ENCODE measurements at places on chromosomes 2 and 18. TPM values are rescaled to one million over a fixed set of nuclear protein-coding genes. Genes with fewer than 3 reads are reported as not detected.
A peak's percentile ranks its signal among the peaks of the same experiment; 100 is the strongest.

- no peak for DNase-seq
- H3K4me3 ChIP-seq = no peak overlapping the region
- no peak overlapping the region for H3K27ac ChIP-seq
- peaks cover 10% of the 10 kb centered on the region for H3K4me1 ChIP-seq
- no peaks in the 10 kb centered on the region for H3K36me3 ChIP-seq
- no peaks in the 10 kb centered on the region for H3K27me3 ChIP-seq
These were observed 188.2 kb downstream of the IRS1 start for GRCh38 chr2:226611196-226611943.

DNA sequence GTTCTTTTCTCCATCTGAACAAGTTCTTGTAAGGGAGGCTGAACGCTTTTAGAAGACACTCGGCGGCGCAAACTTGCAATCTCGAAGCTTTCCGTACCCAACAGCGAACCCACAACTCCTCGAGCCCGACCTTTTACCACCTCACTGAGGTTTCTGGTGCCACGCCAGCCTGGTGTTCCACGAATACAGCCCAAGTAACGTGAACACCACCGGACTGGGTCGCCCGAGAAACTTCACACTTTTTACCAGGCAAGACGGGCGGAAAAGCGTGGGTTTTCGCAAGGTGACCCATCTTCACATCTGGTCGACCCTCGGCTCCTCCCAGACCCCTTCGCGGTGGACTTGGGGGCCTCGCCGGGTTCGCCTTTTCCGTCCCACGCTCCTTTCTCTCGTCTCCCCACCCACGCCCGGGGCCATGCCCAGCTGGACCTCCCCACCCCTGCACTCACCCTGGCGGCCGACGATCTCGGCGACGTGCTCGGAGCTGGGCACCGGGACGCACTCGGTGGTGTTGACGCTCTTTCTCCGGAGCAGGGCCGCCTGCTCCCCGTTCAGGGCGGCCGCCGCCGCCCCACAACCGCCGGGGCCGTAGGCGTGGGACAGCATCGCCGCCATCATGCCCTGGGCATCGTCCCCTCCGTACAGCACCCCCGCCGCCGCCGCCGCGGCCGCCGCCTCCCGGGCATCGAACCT is 1.2 kb downstream of the MEX3C start:
- peak overlapping the region; percentile 87 for H3K27ac ChIP-seq
- DNase-seq = no peak
- peak overlapping the region; percentile 86 for H3K4me3 ChIP-seq
- H3K27me3 ChIP-seq = no peaks in the 10 kb centered on the region

GRCh38 chr2:66531155-66531554 is 96.2 kb downstream of the MEIS1 start:
- H3K4me1 ChIP-seq = no peaks in the 10 kb centered on the region
- H3K4me3 ChIP-seq = no peak overlapping the region
- no peaks in the 10 kb centered on the region for H3K36me3 ChIP-seq
- DNase-seq = no peak
- H3K27ac ChIP-seq = no peak overlapping the region

DNA sequence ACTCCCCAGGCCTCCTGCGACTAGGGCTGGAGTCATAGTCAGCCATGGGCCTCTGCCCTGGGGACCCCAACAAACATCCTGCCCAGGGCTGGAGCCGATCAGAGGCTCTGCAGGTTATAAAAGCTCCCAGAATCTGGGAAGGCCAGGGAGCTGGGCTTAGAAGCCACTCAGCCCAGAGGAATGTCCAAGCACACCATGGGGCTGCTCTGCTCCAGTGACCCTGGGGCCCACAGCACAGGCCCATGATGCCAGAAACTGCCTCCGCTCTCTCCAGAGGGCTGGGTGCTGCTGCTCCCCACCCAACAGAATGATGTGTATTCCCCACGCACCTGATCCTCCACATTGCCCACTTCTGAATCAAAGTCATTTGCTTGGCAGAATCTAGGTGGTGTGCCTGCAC is 88.5 kb downstream of the ARMC9 start:
- peaks cover 20% of the 10 kb centered on the region for H3K4me1 ChIP-seq
- no peaks in the 10 kb centered on the region for H3K27me3 ChIP-seq
- no peak for DNase-seq
- no peak overlapping the region for H3K4me3 ChIP-seq

DNA sequence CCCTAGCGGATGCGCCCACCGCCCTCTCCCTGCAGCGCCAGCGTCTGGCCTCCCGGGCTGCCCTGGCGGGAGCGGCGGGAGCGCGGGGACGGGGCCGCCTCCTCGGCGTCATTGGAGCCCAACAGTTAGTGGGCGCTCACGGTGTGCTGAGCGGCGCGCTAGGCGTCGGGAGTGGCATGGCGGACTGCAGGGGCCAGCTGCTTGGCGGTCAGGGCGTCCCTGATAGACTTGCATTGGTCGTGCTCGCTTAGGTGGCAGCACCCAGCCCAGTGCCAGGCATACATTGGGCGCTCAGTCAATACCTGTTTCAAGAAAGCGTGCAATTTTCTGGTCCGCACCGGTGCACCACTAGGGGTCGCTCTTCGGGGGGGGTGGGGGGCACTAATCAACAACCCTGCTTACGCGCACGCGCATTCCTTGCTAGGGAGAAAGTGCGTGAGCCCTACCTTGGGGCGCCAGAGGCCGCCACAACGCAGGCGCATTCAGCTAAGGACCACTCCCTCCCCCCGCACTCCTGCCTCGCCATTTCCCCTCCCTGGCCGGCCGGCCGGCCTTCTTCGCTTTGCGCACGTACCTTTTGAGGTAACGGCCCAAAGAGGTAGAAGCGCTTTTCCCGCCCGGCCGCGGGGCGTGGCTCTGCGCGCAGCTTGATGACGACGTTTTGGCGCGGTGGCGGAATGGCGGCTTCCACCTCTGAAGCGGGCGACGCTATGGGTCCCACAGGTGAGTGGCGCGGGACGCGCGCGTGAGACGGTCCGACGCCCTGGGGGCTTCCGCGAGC is 411 bp upstream of the MZT2A start:
- H3K4me1 ChIP-seq = peaks cover 7% of the 10 kb centered on the region
- H3K4me3 ChIP-seq = peak overlapping the region; percentile 82
- DNase-seq = peak; percentile 86
- no peaks in the 10 kb centered on the region for H3K27me3 ChIP-seq
- H3K27ac ChIP-seq = peak overlapping the region; percentile 86
- no peaks in the 10 kb centered on the region for H3K36me3 ChIP-seq

GRCh38 chr2:29073933-29074332 is 390 bp downstream of the PCARE start:
- no peaks in the 10 kb centered on the region for H3K4me1 ChIP-seq
- no peak overlapping the region for H3K27ac ChIP-seq
- peaks cover 3% of the 10 kb centered on the region for H3K27me3 ChIP-seq

- no peaks in the 10 kb centered on the region for H3K36me3 ChIP-seq
- no peak for DNase-seq
- no peaks in the 10 kb centered on the region for H3K27me3 ChIP-seq
- no peak overlapping the region for H3K4me3 ChIP-seq
- H3K4me1 ChIP-seq = no peaks in the 10 kb centered on the region
These were observed 73.6 kb downstream of the RND3 start for GRCh38 chr2:150413910-150414309.

DNA sequence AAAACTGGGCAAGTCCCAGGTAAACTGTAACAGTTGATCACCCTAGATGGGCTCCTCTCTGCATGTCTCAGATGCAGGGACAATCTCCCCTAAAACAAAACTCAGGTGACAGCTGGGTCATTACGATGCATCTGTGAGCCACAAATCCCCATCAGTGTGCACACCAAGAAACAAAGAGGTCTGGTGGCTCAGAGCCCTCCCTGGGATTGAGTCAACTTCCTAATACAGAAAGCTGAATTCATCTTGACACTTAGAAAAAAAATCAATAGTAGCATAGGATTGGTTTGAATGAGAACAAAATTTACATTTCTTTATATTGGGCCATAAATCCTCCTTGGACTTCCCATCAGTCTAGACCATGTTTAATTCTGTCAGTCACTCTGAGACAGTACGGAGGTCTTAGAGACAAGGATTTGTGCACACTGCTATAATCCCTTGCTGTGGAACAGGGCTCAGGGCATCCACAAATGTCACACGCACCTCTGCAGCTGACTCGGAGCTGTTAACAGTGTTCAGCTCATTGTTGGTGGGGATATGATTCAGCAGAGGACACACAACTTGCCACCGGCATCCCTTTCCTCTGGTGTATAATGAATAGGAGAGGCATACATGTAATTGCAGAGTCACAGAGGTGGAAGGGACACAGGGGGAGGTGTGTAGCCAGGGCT is 44.5 kb upstream of the DAPL1 start:
- H3K4me1 ChIP-seq = peaks cover 9% of the 10 kb centered on the region
- no peaks in the 10 kb centered on the region for H3K36me3 ChIP-seq
- DNase-seq = no peak
- no peak overlapping the region for H3K4me3 ChIP-seq

DNA sequence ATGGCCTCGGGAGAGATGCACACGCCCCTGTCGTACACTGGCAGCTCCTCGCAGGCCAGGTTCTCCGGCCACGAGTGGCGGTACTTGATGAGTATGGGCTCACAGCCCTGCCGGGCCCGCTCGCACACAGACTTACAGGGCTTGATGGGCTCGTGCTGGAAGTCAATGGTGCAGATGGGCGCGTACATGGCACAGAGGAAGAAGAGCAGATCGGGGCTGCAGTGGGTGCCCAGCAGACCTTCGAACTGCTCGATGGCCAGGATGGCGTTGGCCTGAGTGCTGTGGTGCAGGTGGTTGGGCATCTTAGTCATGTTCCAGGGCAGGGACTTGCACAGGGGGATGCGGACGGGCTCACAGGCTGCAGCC is 359 bp downstream of the FRZB start:
- no peaks in the 10 kb centered on the region for H3K36me3 ChIP-seq
- H3K27ac ChIP-seq = no peak overlapping the region
- DNase-seq = no peak
- no peak overlapping the region for H3K4me3 ChIP-seq

GRCh38 chr2:6823111-6823510 is 42.6 kb downstream of the CMPK2 start:
- H3K4me1 ChIP-seq = no peaks in the 10 kb centered on the region
- no peaks in the 10 kb centered on the region for H3K36me3 ChIP-seq
- DNase-seq = no peak
- no peak overlapping the region for H3K27ac ChIP-seq
- no peak overlapping the region for H3K4me3 ChIP-seq

DNA sequence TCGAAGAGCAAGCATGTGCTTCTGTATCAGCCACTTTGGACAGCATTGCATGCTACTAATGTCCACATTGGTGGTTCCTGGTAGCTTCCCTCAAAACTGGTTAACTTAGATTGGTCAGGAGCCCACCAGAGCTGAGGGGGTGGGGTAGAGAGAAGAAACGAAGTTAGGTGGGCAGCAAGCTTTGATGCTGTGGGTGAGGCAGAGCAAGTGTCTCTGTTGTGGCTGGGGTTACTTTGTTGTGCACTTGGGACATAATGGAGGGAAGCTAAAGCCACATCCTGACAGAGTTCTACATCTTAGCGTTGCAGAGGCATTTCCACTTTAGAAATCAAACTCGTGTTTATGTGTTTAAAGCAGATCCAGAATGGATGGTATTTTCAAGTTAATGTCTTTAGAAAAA is 82.7 kb downstream of the FAM168B start:
- no peaks in the 10 kb centered on the region for H3K36me3 ChIP-seq
- H3K27me3 ChIP-seq = no peaks in the 10 kb centered on the region
- no peak overlapping the region for H3K27ac ChIP-seq
- DNase-seq = no peak

DNA sequence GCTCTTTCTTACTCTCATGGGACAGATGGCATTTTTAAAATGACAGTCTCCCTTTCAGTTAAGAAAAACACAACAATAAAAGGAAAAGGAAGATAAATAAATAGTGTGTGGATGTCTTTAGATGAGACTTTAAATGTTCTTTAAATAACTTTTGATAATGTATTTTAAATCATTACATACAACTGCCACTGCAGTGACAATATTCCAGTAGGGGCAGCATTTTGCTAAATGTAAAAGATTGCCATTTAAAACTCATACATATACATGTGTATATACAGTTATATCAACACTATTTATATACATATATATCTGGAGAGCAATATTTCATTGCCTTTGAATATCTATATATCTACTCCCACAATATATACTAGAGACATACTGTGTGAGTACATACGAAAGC is 90.7 kb downstream of the INO80D start:
- H3K4me3 ChIP-seq = no peak overlapping the region
- H3K36me3 ChIP-seq = peaks cover 3% of the 10 kb centered on the region
- H3K27me3 ChIP-seq = no peaks in the 10 kb centered on the region
- no peaks in the 10 kb centered on the region for H3K4me1 ChIP-seq

GRCh38 chr2:60839126-60839813 is 42.1 kb upstream of the REL start:
- no peak overlapping the region for H3K4me3 ChIP-seq
- H3K27ac ChIP-seq = no peak overlapping the region
- no peaks in the 10 kb centered on the region for H3K27me3 ChIP-seq
- DNase-seq = no peak
- no peaks in the 10 kb centered on the region for H3K4me1 ChIP-seq
- no peaks in the 10 kb centered on the region for H3K36me3 ChIP-seq

GRCh38 chr18:76573325-76574025 is 78.4 kb upstream of the ZNF516 start:
- no peaks in the 10 kb centered on the region for H3K27me3 ChIP-seq
- H3K4me1 ChIP-seq = peaks cover 22% of the 10 kb centered on the region
- DNase-seq = no peak
- H3K27ac ChIP-seq = peak overlapping the region; percentile 41
- H3K36me3 ChIP-seq = no peaks in the 10 kb centered on the region
- no peak overlapping the region for H3K4me3 ChIP-seq

- no peaks in the 10 kb centered on the region for H3K36me3 ChIP-seq
- no peak for DNase-seq
- peaks cover 7% of the 10 kb centered on the region for H3K27me3 ChIP-seq
- peaks cover 4% of the 10 kb centered on the region for H3K4me1 ChIP-seq
- no peak overlapping the region for H3K27ac ChIP-seq
- no peak overlapping the region for H3K4me3 ChIP-seq
These were observed 173.2 kb downstream of the SOCS6 start for GRCh38 chr18:70462078-70462439.

DNA sequence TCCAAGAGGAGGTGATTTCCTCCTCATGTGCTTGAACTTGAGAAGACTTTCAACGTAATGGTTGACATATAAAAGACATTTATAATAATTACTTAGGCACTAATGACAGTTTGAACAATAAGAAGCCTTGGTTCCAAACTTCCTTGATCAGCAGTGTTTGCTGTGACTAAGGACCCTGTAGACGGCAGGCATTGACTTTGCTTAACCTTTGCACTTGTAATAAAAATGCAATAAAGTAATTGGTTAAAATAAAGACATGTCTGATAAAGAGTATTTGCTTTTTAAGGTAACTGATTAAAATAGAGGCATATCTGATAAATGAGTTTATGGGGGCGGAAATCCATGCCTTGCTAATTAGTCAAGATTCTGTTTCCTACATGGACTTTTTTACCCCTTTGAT is 82.2 kb upstream of the ST8SIA3 start:
- H3K4me1 ChIP-seq = no peaks in the 10 kb centered on the region
- no peak for DNase-seq
- H3K36me3 ChIP-seq = no peaks in the 10 kb centered on the region
- H3K4me3 ChIP-seq = no peak overlapping the region
- no peak overlapping the region for H3K27ac ChIP-seq

EVX2 gene
- polyA plus RNA-seq = not detected

HNMT gene
- 6.8 TPM for polyA plus RNA-seq

AMER3 gene
- polyA plus RNA-seq = not detected

NXPH2 gene
- polyA plus RNA-seq = not detected
